Progenitor cell of endocrine pancreas (in vitro differentiated cells): ENCODE measurements at places on chromosomes 12 and 14. TPM values are rescaled to one million over a fixed set of nuclear protein-coding genes. Genes with fewer than 3 reads are reported as not detected.

Gene FIGNL2
- total RNA-seq = 44.5 and 46.7 TPM in 2 replicates

Gene SLC17A8
- 1.2 and 1.5 TPM in 2 replicates for total RNA-seq

Gene C1QL4
- 0.64 and 0.79 TPM in 2 replicates for total RNA-seq

Gene DIO2
- total RNA-seq = 0.19 and 0.75 TPM in 2 replicates

Gene DAAM1
- 62.5 and 69.9 TPM in 2 replicates for total RNA-seq

Gene E2F7
- total RNA-seq = 15.9 and 17.5 TPM in 2 replicates

Gene LBHD2
- not detected in 2 replicates for total RNA-seq

Gene ANO4
- 0.38 and 0.95 TPM in 2 replicates for total RNA-seq

DNA sequence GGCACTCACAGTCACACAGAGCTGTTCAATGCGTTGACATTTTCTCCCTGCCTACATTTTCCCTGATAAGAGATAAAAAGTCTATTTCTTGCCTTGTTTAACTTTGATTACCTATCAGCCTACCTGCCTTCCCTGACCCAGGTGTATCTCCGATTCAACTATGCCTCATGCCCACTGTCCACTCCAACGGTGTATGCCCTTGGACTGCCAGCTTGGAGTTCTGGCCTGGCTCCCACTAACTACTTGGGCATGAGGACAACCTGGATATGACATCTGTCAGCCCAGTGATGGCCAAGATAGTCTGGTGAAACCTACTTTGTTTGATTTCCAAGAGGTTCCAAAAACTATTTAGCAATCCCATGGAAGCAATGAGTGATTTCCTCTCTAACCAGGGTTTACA, 93.0 kb upstream of the PELI2 start:
- no peak overlapping the region for H3K4me3 ChIP-seq
- peaks cover 3% of the 10 kb centered on the region for H3K4me1 ChIP-seq
- H3K27ac ChIP-seq = peak overlapping the region; percentile 27
- peaks cover 7% of the 10 kb centered on the region for H3K27me3 ChIP-seq

GRCh38 chr14:68269136-68269927, 449.8 kb downstream of the RAD51B start:
- peak overlapping the region; percentile 21 for H3K27ac ChIP-seq
- H3K4me3 ChIP-seq = no peak overlapping the region
- H3K4me1 ChIP-seq = peaks cover 11% of the 10 kb centered on the region
- no peaks in the 10 kb centered on the region for H3K27me3 ChIP-seq
- no peaks in the 10 kb centered on the region for H3K36me3 ChIP-seq

- peaks cover under 1% of the 10 kb centered on the region for H3K36me3 ChIP-seq
- no peaks in the 10 kb centered on the region for H3K27me3 ChIP-seq
- H3K4me1 ChIP-seq = peaks cover 7% of the 10 kb centered on the region
- no peak overlapping the region for H3K4me3 ChIP-seq
Observed at GRCh38 chr14:96148631-96149030, 56.0 kb upstream of the BDKRB2 start.

- H3K36me3 ChIP-seq = no peaks in the 10 kb centered on the region
- DNase-seq = no peak
- H3K4me3 ChIP-seq = no peak within 1 kb of the TSS
- peaks cover 67% of the 10 kb centered on the region for H3K27me3 ChIP-seq
Observed at GRCh38 chr12:6635856-6636531, at the start of gene LPAR5. Gene LPAR5, minus strand, starts transcription at chr12:6635959. Its CDS starts 14,711 bp downstream, at chr12:6621248.

DNA sequence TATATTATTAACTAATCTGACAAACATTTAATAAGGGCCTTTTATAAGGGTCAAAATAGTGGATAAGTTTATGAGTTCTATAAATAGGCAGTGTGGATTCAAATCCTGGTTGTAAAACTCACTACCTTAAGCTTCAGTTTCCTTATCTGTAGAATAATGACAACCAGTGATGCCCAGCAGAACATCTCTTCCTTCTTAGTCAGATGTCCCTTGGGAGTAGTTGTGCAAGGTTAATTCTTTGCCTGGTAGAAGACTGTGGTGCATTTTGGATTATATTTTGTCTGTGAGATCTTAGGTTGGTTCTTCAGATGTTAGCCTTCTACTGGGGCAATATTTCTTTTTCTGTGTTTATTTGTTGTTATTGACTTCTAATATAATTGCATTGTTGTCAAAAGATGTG, 59.5 kb downstream of the ARID2 start:
- DNase-seq = no peak
- H3K4me1 ChIP-seq = no peaks in the 10 kb centered on the region
- H3K27ac ChIP-seq = no peak overlapping the region
- no peak overlapping the region for H3K4me3 ChIP-seq
- H3K27me3 ChIP-seq = no peaks in the 10 kb centered on the region
- H3K36me3 ChIP-seq = no peaks in the 10 kb centered on the region

DNA sequence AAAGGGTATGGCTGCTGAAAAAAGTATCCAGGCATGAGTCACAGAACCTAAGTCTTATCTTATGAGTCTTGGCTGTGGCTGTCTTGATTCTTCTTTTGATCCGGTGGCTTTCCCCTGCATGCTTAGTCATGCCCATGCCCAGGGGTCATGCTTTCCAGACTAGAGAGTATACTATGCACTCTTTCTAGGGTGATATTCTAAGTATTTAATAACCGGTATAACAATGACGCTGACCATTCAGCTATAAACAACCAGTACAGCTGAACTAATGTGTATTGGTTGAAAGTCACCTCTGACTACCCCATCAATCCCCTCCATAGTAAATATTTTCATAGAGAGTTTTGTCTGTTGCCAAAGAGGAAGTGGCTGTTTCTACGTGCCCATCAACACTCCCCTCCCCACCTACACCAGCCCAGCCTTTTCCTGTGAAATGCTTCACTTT, 34.7 kb upstream of the NRXN3 start:
- no peak overlapping the region for H3K27ac ChIP-seq
- no peaks in the 10 kb centered on the region for H3K36me3 ChIP-seq
- H3K4me3 ChIP-seq = no peak overlapping the region
- no peak for DNase-seq
- H3K4me1 ChIP-seq = peaks cover 2% of the 10 kb centered on the region
- peaks cover 24% of the 10 kb centered on the region for H3K27me3 ChIP-seq

DNA sequence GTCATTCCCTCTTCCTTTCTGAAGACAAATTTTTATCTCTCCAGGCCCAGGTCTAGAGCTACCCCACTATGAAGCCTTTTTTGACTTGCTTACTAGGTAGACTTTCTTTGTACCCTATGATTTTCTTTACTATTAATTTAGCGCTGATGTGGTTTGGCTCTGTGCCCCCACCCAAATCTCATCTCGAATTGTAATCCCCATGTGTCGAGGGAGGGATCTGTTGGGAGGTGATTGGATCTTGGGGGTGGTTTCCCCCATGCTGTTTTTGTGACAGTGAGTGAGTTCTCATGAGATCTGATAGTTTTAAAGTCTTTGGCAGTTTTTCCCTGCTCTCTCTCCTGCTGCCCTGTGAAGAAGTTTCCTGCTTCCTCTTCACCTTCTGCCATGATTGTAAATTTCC, 118.1 kb downstream of the SLC38A1 start:
- no peak for DNase-seq
- H3K27ac ChIP-seq = no peak overlapping the region
- no peaks in the 10 kb centered on the region for H3K36me3 ChIP-seq

GRCh38 chr14:102317564-102318248, 1.8 kb upstream of the ZNF839 start:
- peak overlapping the region; percentile 93 for H3K4me3 ChIP-seq
- peaks cover 10% of the 10 kb centered on the region for H3K27me3 ChIP-seq
- H3K27ac ChIP-seq = peak overlapping the region; percentile 98
- peaks cover 21% of the 10 kb centered on the region for H3K4me1 ChIP-seq
- H3K36me3 ChIP-seq = no peaks in the 10 kb centered on the region
- DNase-seq = no peak

- no peak overlapping the region for H3K4me3 ChIP-seq
- H3K27me3 ChIP-seq = no peaks in the 10 kb centered on the region
- H3K4me1 ChIP-seq = no peaks in the 10 kb centered on the region
- DNase-seq = no peak
- H3K27ac ChIP-seq = peak overlapping the region; percentile 47
Observed at GRCh38 chr14:39085933-39086332, 17.1 kb downstream of the SEC23A start.

- H3K4me3 ChIP-seq = no peak overlapping the region
- no peak for DNase-seq
- H3K4me1 ChIP-seq = peaks cover 3% of the 10 kb centered on the region
- H3K36me3 ChIP-seq = peaks cover 23% of the 10 kb centered on the region
Observed at GRCh38 chr14:59328454-59328853, 136.7 kb downstream of the GPR135 start.

GRCh38 chr12:121277374-121277759, 19.1 kb downstream of the CAMKK2 start:
- peaks cover 21% of the 10 kb centered on the region for H3K36me3 ChIP-seq
- H3K4me3 ChIP-seq = no peak overlapping the region
- no peaks in the 10 kb centered on the region for H3K4me1 ChIP-seq
- DNase-seq = no peak

DNA sequence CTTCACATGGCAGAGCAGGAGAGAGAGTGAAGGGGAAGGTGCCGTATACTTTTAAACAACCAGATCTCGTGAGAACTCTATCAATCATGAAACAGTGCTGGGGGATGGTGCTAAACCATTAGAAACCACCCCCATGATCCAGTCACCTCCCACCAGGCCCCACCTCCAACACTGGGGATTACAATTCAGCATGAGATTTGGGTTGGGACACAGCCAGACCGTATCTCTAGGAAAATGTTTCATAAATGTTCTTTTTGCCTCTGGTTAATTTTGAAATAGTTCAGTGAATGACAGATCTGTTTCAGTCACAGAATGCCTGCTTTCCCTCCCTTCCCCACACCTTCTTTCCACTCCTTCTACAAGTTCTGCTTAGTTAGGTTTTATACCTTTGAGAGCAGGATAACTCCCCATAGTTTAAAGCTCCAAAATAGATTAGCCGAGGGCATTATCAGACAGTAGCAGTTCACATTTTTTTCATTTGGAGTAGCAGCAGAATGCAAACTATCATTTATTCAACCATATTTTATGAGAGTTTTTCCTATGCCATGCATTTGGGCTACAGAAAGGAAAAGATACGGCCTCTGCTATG, 27.1 kb downstream of the PELI2 start:
- H3K27ac ChIP-seq = peak overlapping the region; percentile 85
- H3K27me3 ChIP-seq = no peaks in the 10 kb centered on the region
- no peaks in the 10 kb centered on the region for H3K36me3 ChIP-seq
- no peak for DNase-seq
- H3K4me3 ChIP-seq = no peak overlapping the region

DNA sequence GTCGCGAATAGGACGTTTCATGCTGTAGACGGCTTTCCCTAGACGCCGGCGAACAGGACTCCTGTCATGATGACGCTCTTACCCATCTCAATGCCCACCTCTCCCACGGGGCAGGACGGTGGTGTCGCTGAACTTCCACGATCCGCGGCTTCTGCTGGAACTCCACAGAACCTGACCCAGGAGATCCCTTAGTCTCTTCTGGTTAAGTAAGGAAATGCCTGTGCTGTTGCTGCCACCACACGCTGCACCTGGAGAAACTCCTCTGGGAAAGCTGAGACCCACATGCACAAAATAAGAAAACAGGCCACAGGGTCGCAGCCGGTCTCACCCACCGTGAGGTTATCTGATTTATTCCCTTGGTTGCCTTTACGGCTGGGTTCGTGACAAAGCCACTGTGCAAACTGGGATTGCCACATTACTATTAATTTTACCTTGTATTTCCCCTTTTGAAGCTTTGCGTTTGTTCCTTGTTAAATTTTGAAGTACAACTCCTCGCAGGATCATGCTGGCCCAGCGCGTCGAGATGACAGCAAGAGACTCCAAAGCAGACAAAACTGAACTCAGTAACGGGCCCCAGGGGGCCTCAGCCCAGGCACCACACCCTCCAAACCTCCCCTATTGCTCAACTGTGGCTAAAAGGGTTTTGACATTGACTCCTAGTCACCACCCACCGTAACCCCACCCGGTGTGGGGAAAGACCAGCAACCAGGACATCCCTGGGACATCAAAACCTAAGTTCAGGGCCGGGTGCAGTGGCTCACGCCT, 9.2 kb upstream of the MMP17 start:
- peaks cover 8% of the 10 kb centered on the region for H3K27me3 ChIP-seq
- no peaks in the 10 kb centered on the region for H3K4me1 ChIP-seq
- H3K4me3 ChIP-seq = no peak overlapping the region

- H3K27me3 ChIP-seq = no peaks in the 10 kb centered on the region
- H3K36me3 ChIP-seq = peaks cover 10% of the 10 kb centered on the region
- H3K4me3 ChIP-seq = no peak overlapping the region
- peaks cover 22% of the 10 kb centered on the region for H3K4me1 ChIP-seq
- DNase-seq = no peak
- H3K27ac ChIP-seq = no peak overlapping the region
Observed at GRCh38 chr14:69049675-69050074, 70.6 kb upstream of the ACTN1 start.
